ENCODE measurements at places on chromosomes 4 and X.

GRCh38 chr4:42397635-42398170 lies 415 bp downstream of the SHISA3 start:
- peak; percentile 1 for DNase-seq

GRCh38 chr4:1608821-1609500 lies 75.2 kb downstream of the FAM53A start:
- DNase-seq = peak; percentile 60

DNA sequence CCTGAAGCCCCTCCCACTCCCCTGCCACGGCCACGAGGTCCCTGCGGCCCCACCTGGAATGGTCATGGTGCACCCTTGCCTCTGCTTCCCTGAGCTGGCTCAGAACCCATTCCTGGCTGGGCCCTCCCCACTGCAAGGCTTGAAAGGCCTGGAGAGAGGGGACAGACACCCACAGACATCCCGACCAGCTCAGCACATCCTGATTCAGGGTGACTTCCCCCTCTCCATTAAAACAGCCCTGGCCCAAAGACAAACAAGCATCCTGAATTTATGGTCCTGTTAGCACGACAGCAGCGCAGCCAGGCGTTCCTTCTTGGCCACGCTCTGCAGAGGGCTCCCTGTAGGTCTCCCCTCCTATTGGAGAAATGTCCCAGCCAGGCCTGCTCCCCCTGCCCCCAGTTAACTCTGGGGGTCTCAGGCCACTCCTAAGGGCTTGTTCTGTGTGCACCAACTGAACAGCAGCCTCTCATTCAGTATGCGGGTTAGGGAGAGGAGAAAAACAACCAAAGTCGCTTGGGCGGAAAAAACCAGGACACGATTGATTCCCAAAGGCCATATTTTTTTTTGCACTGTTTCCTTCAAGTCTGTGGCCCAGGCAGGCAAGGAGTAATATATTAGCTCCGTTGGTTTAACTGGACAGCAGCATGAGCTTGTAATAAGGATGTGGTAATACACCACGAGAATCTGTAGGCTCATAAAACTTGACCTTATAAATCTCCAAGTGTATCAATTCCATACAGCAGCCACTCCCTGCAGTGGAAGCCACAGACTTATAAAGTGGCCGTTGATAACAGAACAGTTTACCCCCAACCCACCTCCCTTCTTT lies 106.7 kb upstream of the MSX1 start:
- DNase-seq = no peak

- no peak for DNase-seq
Measured at GRCh38 chr4:74056858-74057562, 18.5 kb upstream of the CXCL3 start.

DNA sequence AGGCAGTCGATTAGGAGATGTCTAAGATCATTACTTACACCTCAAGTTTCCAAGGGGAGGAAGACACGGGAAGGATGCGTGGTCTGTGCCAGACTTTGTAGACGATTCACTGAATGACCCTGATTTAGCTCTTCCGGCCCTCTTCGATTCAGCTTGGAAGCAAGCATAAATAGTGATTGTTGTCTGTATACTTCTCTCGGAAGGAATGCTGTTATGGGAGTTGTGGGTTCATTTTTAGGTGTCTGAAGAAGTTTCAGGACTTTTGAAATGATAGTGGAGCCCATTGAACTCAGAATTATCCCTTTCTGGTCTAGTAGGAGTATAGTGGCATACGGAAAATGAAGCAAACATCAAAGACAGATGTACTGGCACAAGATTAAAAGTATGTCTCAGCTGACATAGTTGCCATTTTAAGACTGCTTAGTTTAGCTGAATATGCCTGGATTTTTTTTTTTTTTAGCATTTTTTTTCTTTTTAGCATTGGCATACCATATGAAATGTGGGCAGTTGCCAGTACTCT lies 1.0 kb upstream of the ANKRD17 start:
- DNase-seq = no peak

GRCh38 chrX:6244666-6245065 lies 16.0 kb upstream of the NLGN4X start:
- DNase-seq = no peak

DNA sequence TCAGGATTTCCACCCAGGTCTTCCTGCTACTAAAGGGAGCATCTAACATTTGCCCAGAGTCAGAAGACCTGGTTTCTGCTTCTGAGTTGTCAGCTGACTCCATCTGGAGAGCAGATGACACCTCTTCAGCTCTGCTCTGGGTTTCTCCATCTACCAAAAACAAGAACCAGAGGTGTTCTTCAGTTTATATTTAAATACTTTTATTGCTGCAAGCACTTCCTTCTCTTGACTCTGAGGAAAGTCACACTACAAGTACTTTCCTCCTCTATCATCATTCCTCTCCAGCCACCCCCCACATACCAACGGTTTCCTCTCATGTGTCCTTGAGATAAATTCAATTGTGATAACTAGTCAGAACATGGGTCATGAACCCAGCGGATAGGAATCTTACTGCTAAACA lies 88.4 kb downstream of the PPP3CA start:
- DNase-seq = no peak

DNA sequence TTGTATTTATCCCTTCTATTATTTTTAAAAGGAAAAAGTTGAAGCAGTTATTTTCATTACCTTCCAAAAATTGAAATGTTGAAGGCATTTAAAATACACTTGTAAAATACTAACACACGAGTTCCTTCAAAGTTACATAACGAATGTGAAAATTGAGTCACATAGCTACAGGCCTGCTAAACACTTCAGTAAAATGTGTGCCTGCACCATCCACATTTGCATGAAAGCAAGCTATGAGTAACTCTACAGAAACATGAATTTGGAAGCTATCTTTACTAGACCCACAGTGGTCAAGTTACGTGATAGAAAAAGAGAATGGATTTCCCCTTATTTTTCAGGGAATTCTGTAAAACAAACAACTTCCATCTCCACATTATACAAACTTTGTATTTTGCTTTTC lies 1148.8 kb upstream of the PCDH7 start:
- no peak for DNase-seq

DNA sequence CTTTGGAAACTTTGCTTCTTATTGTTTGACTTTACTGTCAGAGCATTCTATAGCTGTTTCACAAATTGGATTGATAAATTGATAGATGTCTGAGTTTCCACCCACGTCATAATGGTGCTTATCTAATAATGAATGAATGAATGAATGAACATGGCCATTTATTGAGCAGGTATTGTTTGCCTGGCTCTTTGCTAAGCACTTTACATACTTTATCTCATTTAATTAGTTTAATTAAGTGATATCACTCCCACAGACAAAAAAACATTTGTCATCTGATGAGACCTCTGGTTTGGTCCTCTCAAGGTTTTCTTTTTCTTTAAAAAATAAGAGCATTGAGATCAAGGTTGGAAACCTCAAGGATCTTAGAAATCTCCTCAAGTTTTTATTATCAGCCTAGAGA lies 2.8 kb downstream of the FRAS1 start:
- DNase-seq = no peak

All from NCI-H1694 treated with DMSO at 0.1 percent for 48 hours (cell line).